ENCODE measurements at places on chromosomes 6 and 20.

- no peak for DNase-seq
Measured at GRCh38 chr6:170096803-170097504, 193.9 kb downstream of the DLL1 start.

- DNase-seq = no peak
Measured at GRCh38 chr20:23079016-23079351, 7.1 kb downstream of the CD93 start.

DNA sequence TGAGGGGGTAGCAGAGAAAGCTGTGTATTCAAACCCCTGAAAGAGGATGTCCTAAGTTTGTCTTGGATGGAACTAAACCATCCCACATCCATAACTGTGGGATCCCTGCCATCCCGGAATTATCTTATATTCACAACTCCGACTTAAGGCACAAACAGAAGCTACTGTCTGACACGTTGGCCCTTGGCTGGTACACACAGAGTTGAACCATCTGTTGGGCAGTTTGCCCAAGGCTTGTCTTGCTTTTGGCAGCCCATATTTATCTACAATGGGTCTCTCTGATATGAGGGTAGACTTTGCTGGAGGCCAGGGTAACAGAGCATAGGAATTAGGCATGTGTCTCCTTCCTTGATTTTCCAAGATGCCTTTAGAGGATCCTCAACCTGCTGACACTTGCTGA is 116.6 kb upstream of the PROKR2 start:
- DNase-seq = no peak

GRCh38 chr6:170042123-170042522 is 248.8 kb downstream of the DLL1 start:
- no peak for DNase-seq

GRCh38 chr20:47306755-47307370 is 49.6 kb downstream of the ZMYND8 start:
- no peak for DNase-seq
